Stimulated activated CD4-positive, alpha-beta T cell treated with anti-CD3 and anti-CD28 coated beads, Interleukin-2, amount 100 ng/mL, for 48 hours (primary cell): ENCODE measurements at places on chromosomes 12 and 14.

DNA sequence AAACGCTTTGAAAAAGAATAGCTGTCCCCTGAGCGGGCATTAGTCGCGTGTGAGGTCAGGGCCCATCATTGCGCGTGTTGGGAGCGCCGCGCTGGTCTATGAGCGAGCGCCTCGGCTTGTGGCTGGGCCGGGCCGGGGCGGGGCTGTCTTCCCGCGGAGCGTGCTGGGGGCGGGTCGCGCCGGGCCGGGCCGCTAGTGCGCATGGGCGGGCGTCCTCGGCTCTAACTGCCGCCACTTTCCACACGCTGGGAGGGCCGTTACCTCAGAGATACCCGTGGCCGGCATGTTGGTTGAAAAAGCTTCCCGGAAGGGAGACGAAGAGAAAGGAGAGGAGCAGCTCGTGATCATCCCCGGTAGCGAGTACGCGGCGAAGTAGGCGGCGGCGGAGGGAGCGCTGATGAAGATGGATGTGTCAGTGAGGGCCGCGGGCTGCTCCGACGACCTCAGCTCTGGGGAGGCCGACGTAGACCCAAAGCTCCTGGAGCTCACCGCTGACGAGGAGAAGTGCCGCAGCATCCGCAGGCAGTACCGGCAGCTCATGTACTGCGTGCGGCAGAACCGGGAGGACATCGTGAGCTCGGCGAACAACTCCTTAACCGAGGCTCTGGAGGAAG is at the start of gene EID3:
Gene EID3 (plus strand): TSS at position 202 of the 614 bp plus-strand sequence. CDS start 196 bp downstream, at position 398.
- peak; percentile 85 for DNase-seq

- no peak for DNase-seq
Measured at GRCh38 chr14:37864861-37865718, 269.7 kb downstream of the TTC6 start.

- no peak for DNase-seq
Measured at GRCh38 chr14:72457641-72458040, 436.3 kb downstream of the DPF3 start.

DNA sequence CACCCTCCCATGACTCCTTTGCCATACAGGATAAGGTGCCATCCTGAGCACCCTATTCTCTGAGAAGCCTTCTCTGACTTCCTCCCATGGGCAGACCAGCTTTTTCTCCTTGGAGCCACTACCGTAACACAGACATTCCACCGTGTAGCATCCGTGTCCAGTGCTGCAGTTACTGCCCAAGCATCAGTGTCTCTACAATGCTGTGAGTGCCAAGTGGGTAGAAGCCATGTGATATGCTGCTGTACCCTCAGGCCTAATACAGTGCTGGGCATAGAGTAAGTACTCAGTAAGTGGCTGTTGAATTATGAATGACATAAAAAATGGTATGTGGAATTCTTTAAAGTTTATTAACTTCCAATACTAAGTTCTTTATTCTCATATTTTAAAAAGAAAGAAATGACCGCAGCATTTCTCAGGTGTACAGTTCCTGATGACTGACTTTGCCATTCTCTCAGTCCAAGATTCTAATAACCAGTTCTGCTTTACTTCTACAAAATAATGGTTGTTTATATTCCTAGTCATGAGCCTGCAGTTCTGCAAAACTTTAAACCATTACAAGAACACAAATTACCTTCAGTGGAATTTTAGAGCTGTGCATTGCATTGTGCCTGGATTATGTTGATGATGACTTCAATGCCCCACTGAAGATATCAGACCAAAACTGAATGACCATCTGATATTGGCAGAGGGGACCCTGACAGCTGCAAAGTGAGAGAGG is 118.7 kb downstream of the RPAP3 start:
- no peak for DNase-seq

DNA sequence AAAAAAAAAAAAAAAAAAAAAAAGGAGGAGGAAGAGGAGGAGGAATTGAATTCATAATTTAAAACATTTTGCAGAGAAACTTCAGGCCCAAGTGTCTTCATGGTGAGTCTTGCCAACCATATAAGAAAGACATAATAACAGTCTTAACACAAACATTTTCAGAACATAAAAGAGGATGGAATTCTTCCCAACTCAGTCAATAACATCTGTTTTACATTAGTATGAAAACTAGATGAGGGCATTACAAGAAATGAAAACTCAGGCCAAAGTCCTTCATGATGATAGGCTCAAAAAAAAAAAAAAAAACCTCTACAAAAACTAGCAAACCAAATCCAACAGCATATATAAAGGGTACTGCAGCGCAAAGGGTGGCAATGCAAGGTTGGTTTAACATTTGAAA is 151.6 kb downstream of the FOXA1 start:
- no peak for DNase-seq

- no peak for DNase-seq
Measured at GRCh38 chr12:51809193-51809592, 39.3 kb downstream of the FIGNL2 start.
